CD4-positive, alpha-beta T cell treated with Interleukin-1 beta for 1 hour (primary cell): ENCODE measurements at places on chromosomes 7 and 10.
A peak's percentile ranks its signal among the peaks of the same experiment; 100 is the strongest.

- DNase-seq, result peak; percentile 23
Observed at GRCh38 chr10:69636626-69637605, 6.9 kb downstream of the FAM241B start.

DNA sequence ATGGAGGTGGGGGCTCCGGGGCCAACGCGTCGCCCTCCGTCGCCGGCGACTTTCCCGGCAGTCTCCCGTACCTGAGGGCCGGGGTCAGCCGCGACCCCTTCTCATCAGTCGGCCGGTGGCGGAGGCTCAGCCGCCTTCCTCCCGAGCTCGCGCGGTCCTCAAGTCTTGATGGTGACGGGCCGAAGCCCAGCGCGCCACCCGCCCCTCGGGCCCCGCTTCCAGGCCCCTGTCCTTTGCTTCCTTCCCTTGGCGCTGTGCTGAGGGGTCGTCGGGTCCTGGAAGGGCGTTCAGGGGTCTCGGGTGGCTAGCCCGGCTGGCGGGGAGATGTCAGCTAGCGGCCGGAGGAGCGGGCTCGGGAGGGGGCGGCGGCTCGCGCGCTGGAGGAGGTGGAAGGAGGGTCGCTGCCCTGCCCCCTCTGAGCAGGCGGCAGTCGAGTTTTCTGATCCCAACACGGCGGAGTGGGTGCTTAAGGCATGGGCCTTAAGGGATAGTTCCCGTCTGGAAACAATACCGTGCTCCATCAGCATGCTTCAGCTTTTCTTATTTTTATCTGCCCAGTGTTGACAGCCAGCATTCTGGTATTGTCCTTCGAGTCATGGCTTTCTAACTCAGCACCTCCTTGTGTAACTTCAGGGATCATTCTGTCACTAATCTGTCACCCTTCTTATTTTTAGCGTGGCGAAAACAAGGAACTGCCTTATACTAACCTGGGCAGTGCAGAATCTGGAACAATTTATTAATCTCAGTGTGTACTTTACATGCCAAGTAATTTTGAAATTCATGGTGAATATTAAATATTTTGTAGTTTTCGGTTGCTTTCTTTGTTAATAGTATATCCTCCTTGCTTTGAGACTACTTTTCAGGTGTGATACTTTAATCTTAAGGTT, 748 bp downstream of the PHTF2 start:
- DNase-seq, result no peak

DNA sequence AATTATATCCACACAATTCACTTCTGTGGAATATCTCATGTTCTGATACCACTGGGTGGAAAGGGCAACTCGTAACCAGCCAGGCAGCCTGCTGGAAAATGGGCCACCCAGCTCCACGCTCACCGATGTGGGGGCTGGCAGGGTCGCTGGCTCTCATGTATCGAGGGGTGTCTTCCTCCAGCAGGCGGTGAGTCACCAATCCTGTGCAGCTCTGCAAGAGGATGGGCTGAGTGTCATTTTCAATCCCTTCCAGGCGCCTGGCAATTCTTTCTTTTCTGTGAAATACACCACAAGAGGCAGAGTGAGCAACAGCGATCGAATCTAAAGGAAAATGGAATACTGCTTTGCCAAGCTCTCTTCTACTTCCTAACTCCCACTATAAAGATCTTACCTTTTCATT, 80.1 kb downstream of the SVIL start:
- DNase-seq, result no peak

- peak; percentile 37 for DNase-seq
Observed at GRCh38 chr7:92461027-92462003, 14.0 kb downstream of the GATAD1 start.

DNA sequence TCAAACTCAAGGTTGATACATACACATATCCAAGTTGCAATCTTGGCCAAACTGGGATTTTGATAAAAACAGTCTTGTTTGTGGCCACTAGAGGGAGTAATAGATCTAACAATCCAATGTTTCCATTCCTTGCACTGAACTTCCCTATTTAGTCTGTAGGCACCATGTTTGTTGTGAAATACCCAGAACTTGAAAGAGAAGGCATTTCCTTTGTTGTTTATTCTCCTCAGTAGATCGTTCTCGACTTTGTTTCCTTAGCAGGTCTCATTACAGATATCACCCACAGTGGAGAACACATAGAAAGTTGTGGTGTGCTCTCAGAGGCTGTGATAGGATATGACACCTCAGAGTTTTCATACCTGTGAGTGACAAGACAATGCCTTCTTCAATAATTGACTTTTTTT, 70.3 kb upstream of the MXI1 start:
- no peak for DNase-seq

- DNase-seq, result no peak
Observed at GRCh38 chr10:32454148-32454547, 8.2 kb downstream of the CCDC7 start.

DNA sequence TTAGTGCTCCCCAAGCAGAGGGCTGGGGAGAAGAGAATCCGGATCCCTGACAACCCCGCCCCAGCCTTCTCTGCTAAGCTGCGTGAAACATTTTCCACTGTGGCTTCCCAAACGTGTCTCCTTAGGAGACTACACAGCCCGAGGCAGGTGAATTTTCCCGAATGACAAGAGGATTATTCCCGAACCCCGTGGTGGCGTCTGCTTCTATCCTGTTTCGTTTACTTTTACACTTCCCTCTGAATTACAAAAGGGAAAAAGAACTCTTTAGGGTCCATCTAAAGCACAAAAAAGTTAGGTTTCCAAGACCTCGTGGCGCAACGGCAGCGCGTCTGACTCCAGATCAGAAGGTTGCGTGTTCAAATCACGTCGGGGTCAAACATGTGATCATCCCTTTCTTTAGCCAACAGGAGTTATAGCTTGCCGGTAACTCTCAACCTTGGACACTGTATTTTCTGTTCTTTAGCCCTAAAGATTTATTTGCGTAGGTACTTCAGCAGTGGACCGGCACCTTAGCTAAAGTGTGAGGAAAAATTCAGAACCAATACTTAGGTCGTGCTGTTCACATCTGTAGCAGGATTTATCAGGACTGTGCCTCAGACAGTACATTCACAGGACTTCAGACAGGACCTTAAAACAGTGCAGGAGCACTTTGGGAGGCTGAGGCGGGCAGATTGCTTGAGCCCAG, 3.2 kb upstream of the ZNF789 start:
- no peak for DNase-seq

GRCh38 chr10:122648599-122649428, 50.8 kb downstream of the C10orf120 start:
- no peak for DNase-seq

DNA sequence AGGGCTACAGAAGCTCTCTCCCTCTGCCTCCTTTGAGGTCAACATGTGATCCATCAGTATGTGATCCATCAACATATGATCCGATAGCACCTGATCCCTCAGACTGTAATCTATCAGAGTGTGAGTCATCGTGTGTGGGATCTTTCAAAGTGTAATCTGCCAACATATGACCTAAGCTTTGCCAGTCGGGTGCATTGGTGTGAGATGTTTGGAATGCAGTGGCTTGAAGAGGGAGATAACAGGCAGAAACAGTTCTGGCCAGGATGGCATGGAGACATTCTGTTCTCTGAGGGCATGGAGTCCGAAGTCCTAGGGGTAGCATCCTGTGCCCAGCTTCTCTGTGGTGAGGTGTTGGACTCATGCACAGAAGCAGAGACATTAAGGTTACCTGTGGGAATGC, 217.7 kb upstream of the ETV1 start:
- DNase-seq, result no peak

- DNase-seq, result no peak
Observed at GRCh38 chr10:4240608-4241197, 455.7 kb upstream of the KLF6 start.

DNA sequence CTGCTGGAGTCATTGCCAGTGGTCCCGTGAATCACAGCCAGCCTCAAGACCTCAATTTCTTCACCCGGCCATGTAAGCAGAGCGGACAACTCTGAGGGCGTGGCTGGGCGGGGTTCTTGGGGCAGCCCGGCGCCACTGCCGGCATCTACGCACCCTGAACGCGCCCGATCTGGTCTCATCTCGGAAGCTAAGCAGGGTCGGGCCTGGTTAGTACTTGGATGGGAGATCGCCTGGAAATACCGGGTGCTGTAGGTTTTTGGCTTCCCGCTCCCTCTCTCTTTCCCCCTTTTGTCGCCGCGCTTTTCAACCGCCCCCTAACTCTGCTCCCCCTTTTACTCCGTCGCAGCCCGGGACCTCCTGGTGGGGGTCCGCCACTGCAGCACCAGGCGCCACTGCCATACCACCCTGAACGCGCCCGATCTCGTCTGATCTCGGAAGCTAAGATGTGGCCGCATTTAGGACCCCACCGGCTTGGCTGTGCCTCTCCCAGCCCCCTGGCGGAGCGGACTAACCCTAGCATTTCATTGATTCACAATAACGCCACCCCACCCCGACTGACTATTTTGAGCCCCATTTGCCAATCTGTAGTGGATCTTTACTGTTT, 25.3 kb downstream of the GARIN1A start:
- DNase-seq, result peak; percentile 46
